Progenitor cell of endocrine pancreas (in vitro differentiated cells): ENCODE measurements at places on chromosomes 7 and 10.

- H3K27ac ChIP-seq: peak overlapping the region; percentile 95
- peak; percentile 28 for DNase-seq
- peaks cover 21% of the 10 kb centered on the region for H3K4me1 ChIP-seq
Measured at GRCh38 chr10:33336582-33337325, 2.3 kb upstream of the NRP1 start.

DNA sequence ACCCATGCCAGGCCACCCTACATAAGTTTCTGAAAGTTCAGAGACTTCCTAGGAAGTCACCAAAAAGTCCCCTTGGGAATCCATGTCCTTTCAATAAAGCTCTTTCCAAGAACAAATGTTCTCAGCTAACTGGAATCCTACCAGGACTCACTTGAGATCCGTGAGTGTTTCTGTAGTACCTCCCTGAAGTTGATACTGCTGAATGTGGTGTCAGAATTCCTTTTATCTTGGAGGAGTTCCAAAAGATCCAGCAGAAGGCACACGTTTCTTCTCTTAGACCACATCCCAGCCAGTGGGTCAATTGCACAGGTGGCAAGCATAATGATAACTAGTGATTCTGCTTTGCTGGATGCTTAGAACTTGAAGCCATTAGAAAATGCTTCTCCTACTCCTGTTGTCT, 689.7 kb upstream of the IGFBP3 start:
- H3K4me1 ChIP-seq: no peaks in the 10 kb centered on the region
- H3K27me3 ChIP-seq: no peaks in the 10 kb centered on the region
- H3K27ac ChIP-seq: no peak overlapping the region
- DNase-seq: no peak
- no peaks in the 10 kb centered on the region for H3K36me3 ChIP-seq

DNA sequence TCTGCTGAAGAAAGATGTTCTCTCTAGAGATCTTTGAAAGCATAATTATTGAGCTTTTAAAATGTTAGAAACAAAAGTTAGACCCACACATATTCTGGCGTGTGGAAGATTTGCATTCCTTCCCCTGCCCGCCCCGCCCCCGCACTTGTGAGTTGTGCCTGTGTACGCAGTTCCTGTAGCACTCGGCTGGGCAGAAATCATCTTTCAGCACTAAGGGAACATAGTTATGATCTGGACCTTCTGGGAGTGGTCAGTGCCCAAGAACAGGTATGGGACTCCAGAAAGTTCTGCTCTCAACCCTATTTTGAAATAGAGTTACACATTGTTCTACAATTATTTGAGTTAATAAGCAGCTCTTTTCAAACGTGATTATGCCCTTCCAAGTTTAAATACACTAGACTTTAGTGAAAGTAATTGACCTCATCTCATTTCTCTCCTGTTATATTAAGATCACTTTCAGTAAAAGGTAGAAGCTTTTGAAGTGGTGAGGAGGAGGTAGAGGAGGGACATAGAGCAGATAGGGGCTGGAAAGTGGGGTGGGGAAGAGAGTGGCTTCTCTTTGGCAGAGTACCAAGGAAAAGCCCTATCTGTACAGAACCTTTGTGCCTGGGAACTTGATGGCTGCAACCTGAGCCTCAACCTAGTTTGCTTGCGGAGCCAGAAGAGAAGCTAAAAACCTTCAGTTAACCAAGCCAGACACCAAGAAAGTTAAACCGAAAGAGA, 5.7 kb downstream of the BLVRA start:
- peak overlapping the region; percentile 87 for H3K27ac ChIP-seq
- peaks cover 17% of the 10 kb centered on the region for H3K4me1 ChIP-seq
- H3K27me3 ChIP-seq: peaks cover 10% of the 10 kb centered on the region

DNA sequence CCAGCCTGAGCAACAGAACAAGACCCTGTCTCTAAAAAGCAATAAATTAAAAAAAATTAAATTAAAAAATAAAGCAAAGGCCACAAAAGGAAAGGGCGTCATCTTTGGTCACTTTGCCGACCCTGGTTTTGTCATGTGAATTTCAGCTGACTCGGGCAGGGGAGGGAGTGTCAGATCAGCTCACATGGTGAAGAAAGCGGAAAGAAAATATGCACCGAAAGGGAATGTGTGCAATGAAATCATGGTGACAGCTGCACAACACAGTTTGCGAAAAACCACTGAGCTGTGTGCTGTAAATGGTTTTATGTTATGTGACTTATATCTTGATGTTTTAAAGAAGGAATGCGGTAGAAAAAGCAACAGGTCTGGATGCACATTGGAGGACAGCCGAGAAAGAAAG, 39.8 kb downstream of the RCC1L start:
- peaks cover 2% of the 10 kb centered on the region for H3K4me1 ChIP-seq
- peaks cover 7% of the 10 kb centered on the region for H3K36me3 ChIP-seq
- peak overlapping the region; percentile 76 for H3K27ac ChIP-seq
- H3K4me3 ChIP-seq: no peak overlapping the region
- no peak for DNase-seq

GRCh38 chr10:14545827-14546226, 215.1 kb upstream of the FRMD4A start:
- no peak for DNase-seq
- no peak overlapping the region for H3K27ac ChIP-seq
- no peak overlapping the region for H3K4me3 ChIP-seq
- peaks cover 32% of the 10 kb centered on the region for H3K4me1 ChIP-seq
- H3K36me3 ChIP-seq: peaks cover 11% of the 10 kb centered on the region

GRCh38 chr10:107914450-107915214, 750.1 kb upstream of the SORCS1 start:
- H3K36me3 ChIP-seq: no peaks in the 10 kb centered on the region
- H3K27me3 ChIP-seq: peaks cover 36% of the 10 kb centered on the region
- DNase-seq: peak; percentile 18
- peak overlapping the region; percentile 51 for H3K27ac ChIP-seq
- H3K4me1 ChIP-seq: peaks cover 19% of the 10 kb centered on the region

- no peaks in the 10 kb centered on the region for H3K36me3 ChIP-seq
- peaks cover 8% of the 10 kb centered on the region for H3K27me3 ChIP-seq
- H3K27ac ChIP-seq: no peak overlapping the region
- DNase-seq: no peak
- no peaks in the 10 kb centered on the region for H3K4me1 ChIP-seq
- no peak overlapping the region for H3K4me3 ChIP-seq
Measured at GRCh38 chr10:119517235-119518141, 25.0 kb downstream of the RGS10 start.

- no peak overlapping the region for H3K4me3 ChIP-seq
- H3K36me3 ChIP-seq: peaks cover 5% of the 10 kb centered on the region
- peaks cover 54% of the 10 kb centered on the region for H3K4me1 ChIP-seq
Measured at GRCh38 chr10:32332299-32332750, 14.6 kb downstream of the EPC1 start.

DNA sequence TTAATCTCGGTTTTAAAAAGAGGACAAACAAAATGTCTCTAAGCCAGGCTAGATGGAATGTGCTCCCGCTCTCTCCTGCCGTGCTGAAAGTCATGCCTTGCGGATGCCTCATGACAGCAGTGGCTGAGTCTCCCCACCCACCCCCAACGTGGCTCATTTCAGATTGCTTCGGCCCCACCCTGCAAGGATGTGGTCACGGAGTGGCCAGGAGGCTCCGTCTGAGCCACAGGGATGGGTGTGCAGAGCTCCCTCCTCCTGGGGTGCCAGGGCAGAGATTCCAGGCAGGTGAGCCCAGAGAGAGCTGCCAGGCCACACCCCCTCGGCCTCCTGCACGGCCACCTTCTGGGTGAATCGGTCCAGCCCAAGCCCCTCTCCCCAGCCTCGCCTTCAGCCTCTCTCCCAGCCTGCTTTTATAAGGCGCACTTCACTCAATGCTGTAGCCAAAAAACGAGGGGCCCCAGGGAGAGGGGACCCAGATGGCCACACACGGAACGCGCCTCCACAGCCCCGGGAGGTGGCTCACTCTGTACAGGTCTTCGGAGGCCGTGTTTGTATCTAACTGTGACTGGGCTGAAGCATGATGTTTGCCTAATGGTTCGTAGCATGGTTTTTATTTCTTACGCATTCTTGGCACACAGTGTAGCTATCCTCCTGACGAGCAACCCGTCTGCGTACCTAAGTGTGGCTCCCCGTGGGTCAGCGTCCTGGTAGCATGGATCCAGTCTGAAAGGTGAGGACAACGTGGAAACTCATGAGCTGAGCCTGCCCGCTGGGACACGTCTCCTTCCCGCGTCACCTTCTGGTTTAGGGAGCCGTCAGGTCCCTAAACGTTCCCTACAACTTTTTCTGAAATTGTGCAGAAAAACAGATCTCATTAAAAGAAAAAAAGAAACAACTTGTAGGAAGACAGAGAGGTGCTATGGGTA, 413.8 kb upstream of the FOXK1 start:
- H3K27me3 ChIP-seq: no peaks in the 10 kb centered on the region
- peaks cover 5% of the 10 kb centered on the region for H3K36me3 ChIP-seq
- H3K27ac ChIP-seq: no peak overlapping the region

GRCh38 chr10:99450624-99451498, 20.4 kb upstream of the GOT1 start:
- no peaks in the 10 kb centered on the region for H3K36me3 ChIP-seq
- no peak overlapping the region for H3K27ac ChIP-seq
- no peak for DNase-seq
- peaks cover 16% of the 10 kb centered on the region for H3K4me1 ChIP-seq

DNA sequence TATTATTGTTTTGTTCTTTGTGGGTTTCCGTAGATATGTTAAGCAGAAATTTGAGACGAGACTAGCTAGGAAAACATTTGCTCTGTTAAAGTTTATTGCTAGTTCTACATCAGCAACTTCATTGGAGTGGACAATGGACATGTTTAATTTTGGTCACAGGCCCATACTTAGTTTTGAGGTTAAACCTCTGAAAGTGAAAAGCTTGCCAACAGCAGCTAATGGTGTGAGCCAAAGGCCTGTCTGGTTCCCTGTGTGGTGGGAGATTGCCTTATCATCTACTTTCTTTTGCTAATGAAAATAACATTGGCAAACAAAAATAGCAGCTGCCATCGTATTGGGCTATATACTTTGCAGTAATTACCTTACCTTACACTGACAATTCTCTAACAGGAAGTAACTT, 388.4 kb upstream of the FZD8 start:
- DNase-seq: no peak
- peaks cover 12% of the 10 kb centered on the region for H3K4me1 ChIP-seq
- no peaks in the 10 kb centered on the region for H3K36me3 ChIP-seq
- H3K27me3 ChIP-seq: no peaks in the 10 kb centered on the region
- no peak overlapping the region for H3K4me3 ChIP-seq

GRCh38 chr10:85784792-85785191, 581.8 kb downstream of the GRID1 start:
- H3K4me1 ChIP-seq: no peaks in the 10 kb centered on the region
- H3K27ac ChIP-seq: no peak overlapping the region
- H3K4me3 ChIP-seq: no peak overlapping the region
- H3K27me3 ChIP-seq: peaks cover 17% of the 10 kb centered on the region
- no peaks in the 10 kb centered on the region for H3K36me3 ChIP-seq

DNA sequence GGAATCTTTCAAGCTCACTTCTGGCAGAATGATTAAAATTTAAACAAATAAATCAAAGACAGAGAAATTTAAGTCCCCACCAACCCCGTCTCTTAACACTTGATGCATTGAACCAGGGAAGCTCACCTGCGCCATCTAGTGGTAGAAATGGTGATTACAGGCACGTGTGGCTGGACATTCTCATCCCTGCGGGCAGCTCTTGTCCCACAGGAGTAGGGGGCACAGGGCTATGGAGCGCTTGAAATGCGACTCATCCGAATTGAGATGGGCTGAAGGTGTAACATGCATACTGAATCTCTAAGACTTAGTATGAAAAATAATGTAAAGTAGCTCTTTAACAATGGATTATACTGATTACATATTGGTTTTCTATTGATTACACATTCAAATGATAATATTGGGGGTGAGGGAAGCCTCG, 24.8 kb upstream of the SLIT1 start:
- peak; percentile 80 for DNase-seq
- peaks cover 3% of the 10 kb centered on the region for H3K4me1 ChIP-seq
- no peak overlapping the region for H3K27ac ChIP-seq
- no peaks in the 10 kb centered on the region for H3K36me3 ChIP-seq
- no peak overlapping the region for H3K4me3 ChIP-seq

DNA sequence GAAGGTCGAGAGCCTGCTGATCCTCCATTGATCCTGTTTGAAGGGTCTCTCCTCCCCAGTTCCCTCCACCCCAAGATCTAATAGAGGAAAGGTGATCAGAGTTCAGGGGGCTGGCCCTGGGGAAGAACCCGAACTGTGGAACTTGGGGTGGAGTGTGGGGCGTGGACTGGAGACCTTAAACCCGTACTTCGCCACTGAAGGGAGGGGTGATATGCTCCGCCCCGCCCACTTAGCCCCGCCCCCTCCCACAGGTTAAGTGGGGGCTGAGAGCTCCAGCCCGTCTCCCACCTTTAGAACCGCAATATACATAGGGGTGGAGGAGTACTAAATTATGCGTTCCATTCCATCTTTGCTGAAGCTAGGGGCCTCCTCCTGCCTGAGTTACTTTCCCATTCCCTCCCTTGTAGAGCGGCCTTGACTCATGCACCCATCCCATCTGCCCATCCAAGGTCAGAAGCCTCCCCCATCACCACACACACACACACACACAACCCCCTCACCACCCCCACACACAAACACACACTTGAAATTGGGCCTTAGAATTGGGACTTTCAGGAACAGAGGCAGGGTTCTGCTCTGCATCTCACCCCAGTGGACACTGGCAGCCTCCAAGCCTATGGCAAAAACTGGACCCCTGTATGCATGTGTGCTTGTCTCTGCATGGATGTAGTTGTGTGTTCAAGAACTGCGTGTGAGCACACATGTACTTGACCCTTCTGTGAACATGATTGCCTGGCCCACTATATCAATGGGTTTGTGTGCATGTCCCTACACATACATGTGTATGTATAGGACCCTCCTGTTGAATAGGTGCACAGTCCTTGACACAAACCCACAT, 991 bp downstream of the SEMA4G start:
- peaks cover 31% of the 10 kb centered on the region for H3K4me1 ChIP-seq
- H3K36me3 ChIP-seq: peaks cover 3% of the 10 kb centered on the region
- H3K4me3 ChIP-seq: peak overlapping the region; percentile 79
- DNase-seq: no peak
- H3K27ac ChIP-seq: peak overlapping the region; percentile 95
- no peaks in the 10 kb centered on the region for H3K27me3 ChIP-seq

DNA sequence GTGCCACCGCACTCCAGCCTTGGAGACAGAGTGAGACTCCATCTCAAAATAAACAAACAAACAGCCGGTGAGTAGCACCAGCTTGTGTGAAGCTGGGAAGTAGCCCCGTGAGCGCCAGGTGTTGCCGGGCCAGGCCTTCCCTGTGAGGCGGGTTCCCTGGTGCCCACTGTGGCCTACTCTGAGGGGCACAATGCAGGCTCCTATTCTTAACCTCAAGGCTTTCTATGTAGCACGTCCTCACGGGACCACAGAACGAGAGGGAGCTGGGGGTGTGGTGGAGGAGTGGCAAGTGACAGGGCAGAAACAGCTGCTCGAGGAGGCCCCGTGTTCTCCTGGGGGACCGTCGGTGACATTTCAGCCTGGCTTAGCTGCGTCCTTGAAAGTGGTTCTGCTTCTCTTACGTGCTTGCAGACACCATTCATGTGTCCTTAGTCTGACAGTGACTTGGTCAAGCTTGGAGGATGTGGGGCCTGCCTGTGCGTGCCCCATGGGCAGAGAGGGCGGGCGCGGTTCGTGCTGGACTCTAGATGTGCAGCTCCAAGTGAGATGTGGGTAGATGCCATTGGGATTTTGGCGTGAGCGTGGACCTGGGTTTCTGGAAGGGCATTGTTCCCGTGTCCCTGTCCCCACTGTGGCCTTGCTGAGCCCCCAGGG, 116.6 kb downstream of the NKX6-2 start:
- no peak for DNase-seq
- H3K27me3 ChIP-seq: peaks cover 2% of the 10 kb centered on the region
- H3K36me3 ChIP-seq: peaks cover 19% of the 10 kb centered on the region
- no peak overlapping the region for H3K27ac ChIP-seq
- peaks cover 11% of the 10 kb centered on the region for H3K4me1 ChIP-seq
- no peak overlapping the region for H3K4me3 ChIP-seq

- no peaks in the 10 kb centered on the region for H3K36me3 ChIP-seq
- no peaks in the 10 kb centered on the region for H3K4me1 ChIP-seq
Measured at GRCh38 chr7:81761821-81762220, 8.0 kb downstream of the HGF start.
